Fibroblast of gingiva (primary cell): ENCODE measurements at places on chromosomes 13 and 19.
A peak's percentile ranks its signal among the peaks of the same experiment; 100 is the strongest.

DNA sequence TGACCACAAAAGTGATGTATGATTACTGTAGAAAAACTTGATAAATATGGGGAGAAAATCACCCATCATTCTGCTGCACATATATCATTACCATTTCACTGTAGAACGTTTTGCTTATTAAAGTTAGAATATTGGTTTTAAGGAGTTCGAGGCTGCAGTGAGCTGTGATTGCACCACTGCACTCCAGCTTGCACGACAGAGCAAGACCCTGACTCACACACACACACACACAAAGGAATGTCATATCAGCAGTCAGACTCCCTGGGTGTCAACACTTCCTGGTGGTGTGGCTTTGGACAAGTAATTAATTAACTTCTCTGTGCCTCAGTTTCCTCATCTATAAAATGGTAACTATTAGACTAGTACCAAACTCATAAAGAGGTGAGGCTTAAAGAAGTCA, 11.3 kb upstream of the PNMA8A start:
- DNase-seq, result no peak

- DNase-seq, result no peak
Observed at GRCh38 chr19:15404097-15404779, 14.6 kb downstream of the AKAP8L start.

GRCh38 chr19:35249146-35249847, 495 bp downstream of the LSR start:
- DNase-seq, result no peak

DNA sequence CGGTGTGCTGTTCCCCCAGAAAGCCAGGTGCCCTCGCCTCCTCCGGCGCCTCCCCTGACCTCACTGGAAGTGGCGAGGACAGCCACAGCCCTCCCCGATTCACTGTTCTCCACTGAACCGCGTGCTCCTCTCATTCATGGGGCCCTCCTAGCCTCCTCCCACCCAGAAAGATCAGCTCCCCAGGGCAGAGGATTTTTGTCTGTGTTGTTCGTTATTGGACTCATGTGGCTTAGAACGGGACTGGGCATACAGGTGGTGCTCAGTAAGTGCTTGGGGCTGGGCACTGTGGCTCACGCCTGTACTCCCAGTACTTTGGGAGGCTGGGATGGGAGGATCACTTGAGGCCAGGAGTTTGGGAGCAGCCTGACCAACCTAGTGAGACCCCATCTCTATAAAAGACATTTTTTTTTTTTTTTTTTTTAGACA, 3.8 kb downstream of the PRTN3 start:
- no peak for DNase-seq

- DNase-seq, result no peak
Observed at GRCh38 chr19:49923055-49924003, 5.7 kb upstream of the ATF5 start.

- DNase-seq, result no peak
Observed at GRCh38 chr19:16445238-16446107, 26.3 kb downstream of the EPS15L1 start.

- DNase-seq, result peak; percentile 94
Observed at GRCh38 chr19:48568345-48568886, 16.4 kb downstream of the SULT2B1 start.

- DNase-seq, result no peak
Observed at GRCh38 chr19:6069268-6069791, 41.0 kb downstream of the RFX2 start.

DNA sequence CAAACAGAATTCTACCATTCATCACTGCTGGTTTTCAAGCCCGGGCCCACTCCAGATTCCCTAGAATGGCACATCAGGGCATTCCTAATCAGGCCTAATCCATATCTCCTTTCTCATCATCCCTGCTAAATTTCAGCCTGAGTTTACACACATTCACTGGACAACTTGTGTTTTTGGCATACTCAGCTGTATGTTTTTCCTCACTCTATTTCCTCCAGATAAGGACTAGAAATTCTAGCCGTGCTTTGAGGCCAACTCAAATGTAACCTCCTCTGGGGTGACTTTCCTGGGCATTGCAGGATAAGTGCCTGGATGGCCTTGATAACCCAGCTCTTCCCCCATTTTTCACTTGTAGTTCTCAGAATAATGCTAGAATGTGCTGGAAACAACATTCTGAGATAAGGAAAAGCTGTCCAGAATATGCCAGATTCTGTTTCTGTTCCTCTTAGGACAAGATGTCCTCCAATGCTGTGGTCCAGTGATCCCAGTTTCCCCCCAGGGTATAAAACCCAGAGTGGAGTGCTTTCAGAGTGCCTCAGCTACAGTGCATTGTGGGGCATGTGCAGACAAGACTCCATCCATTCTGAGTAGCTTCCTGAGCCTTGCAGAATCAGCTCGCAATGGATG, 66.9 kb upstream of the CLDN10 start:
- no peak for DNase-seq

DNA sequence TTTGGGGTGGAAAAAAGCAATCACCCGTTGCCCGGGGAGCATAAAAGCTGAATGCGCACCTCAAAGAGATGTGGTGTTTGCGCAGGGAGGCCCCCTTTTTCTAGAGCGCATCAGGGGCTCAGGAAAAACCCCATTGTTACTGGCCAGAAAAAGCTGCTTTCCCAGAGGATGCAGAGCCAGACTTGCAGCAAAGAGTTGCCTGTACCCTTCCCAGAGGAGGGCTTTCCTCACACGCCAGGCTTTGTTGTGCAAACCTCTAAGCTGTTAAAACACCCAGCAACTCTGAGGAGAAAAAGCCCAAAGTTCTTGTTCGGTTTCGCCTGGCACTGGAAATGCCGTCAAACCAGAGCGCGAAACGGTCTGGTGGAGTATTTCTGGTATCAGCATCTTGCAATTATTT, 29.3 kb downstream of the GSX1 start:
- DNase-seq, result no peak

DNA sequence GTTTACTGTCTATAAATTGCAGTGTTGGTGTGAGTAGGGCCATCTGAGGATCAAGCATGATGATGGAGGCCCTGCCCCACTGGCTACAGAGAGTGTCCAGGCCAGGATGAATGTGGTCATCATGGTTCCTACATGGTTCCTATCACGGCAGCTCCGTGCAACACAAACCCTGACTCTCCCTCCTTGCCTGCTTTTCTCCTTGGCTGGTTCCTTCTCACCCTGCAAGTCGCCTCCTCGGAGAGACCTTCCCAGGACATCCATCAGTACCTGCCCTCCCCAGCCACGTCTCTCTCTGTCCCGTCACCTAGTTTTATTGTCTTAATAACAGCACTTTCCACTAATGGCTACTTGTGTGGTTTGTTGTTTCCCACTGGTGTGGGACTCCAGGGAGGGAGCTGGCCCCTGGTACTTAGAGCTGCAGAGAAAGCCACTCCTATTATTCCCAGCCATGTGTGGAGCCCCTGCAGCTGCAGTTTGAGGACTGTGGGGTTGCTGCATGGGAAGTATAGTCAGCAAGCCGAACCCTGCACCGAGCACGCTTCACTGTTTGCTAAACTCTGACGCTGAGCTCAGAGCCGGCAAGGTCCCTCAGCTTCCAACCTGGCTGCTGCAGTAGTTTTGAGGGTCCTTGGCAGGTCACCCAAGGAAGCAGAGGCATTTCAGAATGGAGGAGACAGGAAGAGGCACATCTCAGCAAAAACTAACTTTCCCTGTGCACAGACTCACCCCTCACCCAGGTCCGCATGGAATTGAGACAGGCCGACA, 146.4 kb upstream of the VSTM2B start:
- no peak for DNase-seq

GRCh38 chr13:102902789-102903347, 57.0 kb downstream of the ERCC5 start:
- DNase-seq, result no peak

DNA sequence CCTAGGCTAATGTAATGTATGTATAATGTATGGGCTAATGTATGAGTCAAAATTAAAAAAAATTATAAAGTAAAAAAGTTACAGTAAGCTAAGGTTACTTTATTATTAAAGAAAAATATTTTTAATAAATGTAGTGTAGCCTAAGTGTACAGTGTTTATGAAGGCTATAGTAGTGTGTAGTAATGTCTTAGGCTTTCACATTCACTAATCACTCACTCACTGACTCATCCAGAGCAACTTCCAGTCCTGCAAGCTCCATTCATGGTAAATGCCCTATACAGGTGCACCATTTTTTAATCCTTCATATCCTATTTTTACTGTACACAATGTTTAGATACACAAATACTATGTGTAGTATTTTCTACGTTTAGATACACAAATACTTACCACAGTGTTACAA, 1.8 kb upstream of the TMEM272 start:
- no peak for DNase-seq

- DNase-seq, result no peak
Observed at GRCh38 chr19:17490411-17490810, 20.1 kb downstream of the SLC27A1 start.

GRCh38 chr19:37362733-37363132, 8.2 kb upstream of the ZNF527 start:
- DNase-seq, result no peak

GRCh38 chr13:66899955-66900354, 330.2 kb downstream of the PCDH9 start:
- DNase-seq, result no peak

- DNase-seq, result no peak
Observed at GRCh38 chr13:110214637-110215036, 92.3 kb downstream of the COL4A1 start.

GRCh38 chr19:49555600-49556411, 24.6 kb downstream of the NOSIP start:
- DNase-seq, result peak; percentile 55

- DNase-seq, result no peak
Observed at GRCh38 chr13:108528303-108528702, 101.1 kb upstream of the MYO16 start.

DNA sequence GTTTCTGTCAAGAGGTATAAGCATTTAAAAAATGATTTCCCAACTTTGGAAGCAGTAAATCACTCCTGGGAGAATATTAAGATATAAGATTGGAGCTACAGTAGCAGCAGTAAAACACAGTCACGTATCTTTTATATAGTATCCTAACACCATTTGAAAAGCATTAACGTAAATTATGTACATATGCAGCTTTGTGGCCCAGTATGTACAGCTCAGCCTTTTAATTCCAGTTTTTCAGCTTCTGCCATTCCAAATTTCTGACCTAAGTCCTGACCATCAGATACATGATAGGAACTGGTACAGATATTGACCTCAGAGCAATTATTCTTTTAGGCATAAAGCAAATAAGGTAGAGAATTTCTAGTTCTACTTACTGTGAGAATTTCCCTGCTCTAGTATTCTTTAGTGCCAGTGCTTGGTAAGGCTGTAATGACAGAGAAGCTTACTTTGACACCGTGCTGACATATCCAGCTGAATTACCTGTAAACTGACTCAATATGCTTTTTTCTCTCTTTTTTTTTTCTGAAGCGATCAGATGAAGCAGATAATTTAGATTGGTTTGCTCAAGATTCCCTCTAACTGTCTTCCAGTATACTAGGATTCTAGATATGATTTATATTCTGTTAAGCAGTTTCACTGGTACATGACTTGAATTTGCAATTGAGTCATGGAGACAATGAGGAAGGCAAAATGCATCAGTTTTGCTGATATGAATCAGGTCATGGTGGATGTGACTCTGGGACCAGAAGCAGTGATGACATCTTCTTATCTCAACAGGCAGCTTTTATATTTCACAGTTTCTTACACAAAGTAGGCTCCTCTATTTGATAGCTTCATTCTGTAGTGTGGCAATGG, 703.6 kb downstream of the SLITRK6 start:
- DNase-seq, result no peak

GRCh38 chr19:5127717-5128116, 158.8 kb downstream of the KDM4B start:
- DNase-seq, result no peak

DNA sequence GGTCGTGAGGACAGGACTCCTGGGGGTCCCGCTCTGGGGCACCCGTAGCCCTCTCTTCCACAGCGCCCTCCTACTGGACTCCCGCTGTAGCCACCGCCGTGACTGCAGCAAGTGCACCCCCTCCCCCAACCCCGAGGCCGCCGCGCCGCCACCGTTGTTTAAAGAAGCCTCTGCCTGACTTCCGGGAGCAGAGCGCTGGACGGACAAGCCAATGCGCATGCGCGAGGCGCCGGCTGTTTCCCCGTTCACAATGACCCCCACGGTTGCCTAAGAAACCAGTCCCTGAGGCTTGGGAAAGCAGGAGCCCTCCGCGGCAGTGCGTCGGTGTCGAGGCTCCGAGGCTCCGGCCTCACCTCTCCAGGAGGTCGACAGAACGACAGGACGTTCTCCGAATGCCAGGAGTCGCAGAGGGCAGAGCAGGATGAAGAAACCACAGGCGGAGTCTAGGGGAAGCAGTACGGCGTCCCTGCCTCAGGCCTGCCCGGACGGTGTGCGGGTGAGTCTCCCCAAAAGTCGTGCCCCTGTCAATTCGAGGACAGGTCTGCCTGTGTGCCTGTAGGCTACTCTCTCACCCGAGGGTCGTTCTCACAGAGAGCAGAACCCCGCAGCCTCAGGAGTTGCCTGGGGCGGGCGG, 70.5 kb upstream of the ZNF420 start:
- DNase-seq, result peak; percentile 11

DNA sequence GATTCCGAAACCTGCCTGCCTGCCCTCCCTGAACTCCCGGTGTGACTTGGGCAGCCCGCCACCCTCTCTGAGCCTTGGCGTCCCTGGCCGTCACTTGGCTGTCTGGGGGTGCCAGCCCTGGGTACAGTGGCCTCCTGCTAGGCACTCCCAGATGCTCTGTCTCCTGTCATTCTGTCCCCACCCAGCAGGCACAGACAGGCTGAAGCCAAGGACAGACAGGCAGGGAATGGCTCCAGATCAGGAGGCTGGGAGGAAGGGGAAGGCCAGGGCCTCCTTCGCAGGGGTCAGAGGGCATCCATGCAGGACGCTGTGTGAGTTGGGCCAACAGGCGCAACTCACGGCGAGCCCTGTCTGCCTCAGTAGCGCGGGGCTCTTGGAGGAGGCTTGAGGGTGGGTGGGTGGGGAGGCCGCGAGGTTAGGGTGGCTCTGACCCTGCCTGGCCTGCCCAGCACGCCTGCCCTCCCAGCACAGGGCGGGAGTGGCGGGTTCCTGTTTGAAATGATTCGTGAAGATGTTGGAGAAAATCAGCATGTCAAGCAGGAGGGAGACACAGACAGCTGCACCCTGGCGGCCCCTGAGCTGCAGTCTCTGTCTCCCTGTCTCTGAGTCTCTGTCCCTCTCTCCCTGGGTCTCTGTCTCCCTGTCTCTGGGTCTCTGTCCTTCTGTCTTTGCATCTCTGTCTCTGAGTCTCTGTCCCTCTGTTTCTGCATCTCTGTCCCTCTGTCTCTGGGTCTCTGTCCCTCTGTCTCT, 19.7 kb downstream of the KLHL26 start:
- no peak for DNase-seq

GRCh38 chr19:14474827-14475226, 327 bp downstream of the PTGER1 start:
- no peak for DNase-seq

- no peak for DNase-seq
Observed at GRCh38 chr13:33224686-33225085, 60.9 kb downstream of the STARD13 start.

- DNase-seq, result no peak
Observed at GRCh38 chr19:10744253-10744798, 26.4 kb downstream of the DNM2 start.

DNA sequence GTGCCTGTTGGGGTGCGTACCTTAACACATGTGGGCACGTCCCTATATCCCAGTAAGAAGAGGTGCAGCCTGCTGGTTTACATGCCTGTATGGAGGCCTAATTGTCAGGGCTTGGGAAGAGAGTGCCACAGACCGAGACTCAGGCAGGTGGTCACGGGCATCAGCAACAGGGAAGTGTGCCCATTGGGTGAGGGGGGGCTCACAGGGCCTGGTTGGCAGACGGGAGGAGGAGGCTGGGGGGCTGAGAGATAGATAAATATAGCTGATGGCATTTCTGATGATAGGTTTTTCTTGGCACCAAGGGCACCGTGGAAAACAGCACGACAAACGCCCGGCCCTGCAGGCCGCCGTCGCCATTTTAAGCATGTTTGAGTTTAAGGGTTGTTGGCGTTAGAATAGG, 37.6 kb downstream of the NFIX start:
- DNase-seq, result no peak
